ENCODE measurements at places on chromosomes 3 and 15.
A peak's percentile ranks its signal among the peaks of the same experiment; 100 is the strongest.

GRCh38 chr3:171284308-171285075 lies 175.7 kb downstream of the TNIK start:
- DNase-seq, result no peak

GRCh38 chr3:139320551-139321309 lies 23.1 kb upstream of the MRPS22 start:
- DNase-seq, result no peak

DNA sequence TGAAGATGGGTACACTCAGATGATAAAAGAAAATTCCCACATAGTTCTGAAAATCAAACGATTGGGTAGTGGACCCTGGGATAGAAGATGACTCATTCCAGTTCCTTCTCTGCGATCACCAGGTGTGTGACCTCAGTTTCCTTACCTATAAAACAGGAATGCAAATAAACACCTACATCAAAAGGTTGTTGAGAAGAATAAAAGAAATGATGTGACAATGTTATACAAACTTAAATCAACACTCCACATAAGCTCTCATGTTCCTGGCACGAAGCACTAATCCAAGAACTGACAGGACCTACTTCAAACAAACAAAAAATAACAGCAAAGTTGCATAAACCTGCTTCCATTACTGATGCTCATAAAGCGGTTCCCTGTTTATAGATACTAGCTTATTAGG lies 69.2 kb downstream of the RORA start:
- no peak for DNase-seq

- DNase-seq, result peak; percentile 86
Measured at GRCh38 chr3:177358977-177359592, 161.8 kb upstream of the TBL1XR1 start.

DNA sequence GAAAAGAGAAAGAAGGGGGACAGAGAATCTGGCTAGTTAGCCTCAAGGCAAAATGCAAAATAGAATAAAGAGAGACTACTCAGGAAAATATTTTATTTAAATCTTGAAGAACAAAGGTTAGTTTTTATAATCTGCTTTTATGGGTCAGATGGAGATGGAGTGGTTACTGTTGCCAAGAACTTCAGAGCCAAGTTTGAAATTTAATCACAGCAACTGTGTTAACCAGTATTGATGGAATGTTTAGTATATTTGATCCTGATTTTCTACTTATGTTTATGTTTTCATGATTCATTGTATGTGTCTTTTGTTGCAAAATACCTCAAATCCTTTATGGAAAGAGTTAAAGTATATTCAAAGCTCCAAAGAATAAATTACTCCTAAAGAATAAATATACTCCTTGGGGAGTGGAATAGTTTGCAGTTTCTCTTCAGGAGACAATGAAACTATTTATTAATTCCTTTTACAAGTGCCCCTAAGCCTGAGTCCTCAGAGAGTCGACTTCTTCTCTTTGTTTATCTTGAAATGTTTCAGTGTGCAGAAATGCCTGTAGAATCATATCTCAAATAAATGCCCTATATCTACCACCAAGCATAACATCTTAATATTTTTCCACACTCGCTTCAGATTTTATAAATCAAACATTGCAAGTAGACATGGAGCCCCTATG lies 60.9 kb upstream of the THSD4 start:
- no peak for DNase-seq

- DNase-seq, result no peak
Measured at GRCh38 chr3:109155828-109156227, 19.3 kb downstream of the C3orf85 start.

DNA sequence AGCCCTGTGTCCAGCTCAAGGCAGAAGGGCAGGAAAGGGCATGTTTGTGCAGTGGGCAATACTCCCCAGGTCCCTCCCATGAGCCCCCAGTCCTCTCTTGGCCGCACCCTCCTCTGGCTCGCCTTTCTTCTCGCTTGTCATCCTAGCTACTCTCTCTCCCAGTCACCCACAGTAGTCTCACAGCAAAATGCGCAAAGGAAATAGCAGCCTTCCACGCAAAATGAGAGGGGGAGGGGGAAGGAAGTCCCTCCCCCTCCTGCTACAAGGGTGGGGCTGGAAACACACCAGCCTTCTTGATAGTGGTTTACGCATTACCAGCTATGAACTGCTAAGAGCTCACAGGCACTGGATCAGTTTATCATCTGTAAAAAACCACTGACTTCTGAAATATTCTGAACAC lies 83.8 kb downstream of the GADL1 start:
- DNase-seq, result no peak

DNA sequence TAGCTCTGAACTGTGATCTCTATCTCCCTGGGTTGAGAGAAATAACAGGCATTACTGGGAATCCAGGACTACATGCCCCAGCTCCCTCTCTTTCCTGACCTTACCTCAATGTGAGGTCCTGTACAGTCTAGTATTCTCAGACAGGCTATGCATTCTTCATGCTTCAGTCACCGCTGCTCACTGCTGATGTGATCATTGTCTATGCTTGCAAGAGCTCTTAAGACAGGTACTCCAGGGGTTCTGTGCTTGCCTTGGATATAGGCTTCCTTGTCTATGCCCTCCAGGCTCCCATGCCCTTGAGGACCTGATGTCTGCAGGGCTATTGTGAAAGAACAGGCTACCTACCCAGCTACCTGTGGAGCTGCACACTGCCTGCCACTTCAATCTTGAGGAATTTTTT lies 183.6 kb downstream of the MBNL1 start:
- DNase-seq, result no peak

DNA sequence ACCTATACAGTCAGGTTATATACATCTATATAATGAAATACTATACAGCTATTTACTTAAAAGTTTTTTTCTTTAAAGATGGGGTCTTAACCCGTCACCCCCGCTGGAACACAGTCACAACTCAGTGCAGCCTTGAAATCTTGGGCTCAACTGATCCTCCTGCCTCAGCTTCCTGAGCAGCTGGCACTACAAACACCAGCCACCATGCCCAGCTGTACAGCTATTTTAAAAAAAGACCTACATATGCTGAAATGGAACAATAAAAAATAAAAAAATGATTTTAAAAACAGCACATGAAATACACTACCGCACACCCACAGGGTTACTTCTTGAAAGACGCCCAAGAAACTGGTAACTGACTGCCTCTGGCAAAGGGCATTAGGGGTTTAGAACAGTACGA lies 3.8 kb downstream of the NCBP2 start:
- DNase-seq, result no peak

DNA sequence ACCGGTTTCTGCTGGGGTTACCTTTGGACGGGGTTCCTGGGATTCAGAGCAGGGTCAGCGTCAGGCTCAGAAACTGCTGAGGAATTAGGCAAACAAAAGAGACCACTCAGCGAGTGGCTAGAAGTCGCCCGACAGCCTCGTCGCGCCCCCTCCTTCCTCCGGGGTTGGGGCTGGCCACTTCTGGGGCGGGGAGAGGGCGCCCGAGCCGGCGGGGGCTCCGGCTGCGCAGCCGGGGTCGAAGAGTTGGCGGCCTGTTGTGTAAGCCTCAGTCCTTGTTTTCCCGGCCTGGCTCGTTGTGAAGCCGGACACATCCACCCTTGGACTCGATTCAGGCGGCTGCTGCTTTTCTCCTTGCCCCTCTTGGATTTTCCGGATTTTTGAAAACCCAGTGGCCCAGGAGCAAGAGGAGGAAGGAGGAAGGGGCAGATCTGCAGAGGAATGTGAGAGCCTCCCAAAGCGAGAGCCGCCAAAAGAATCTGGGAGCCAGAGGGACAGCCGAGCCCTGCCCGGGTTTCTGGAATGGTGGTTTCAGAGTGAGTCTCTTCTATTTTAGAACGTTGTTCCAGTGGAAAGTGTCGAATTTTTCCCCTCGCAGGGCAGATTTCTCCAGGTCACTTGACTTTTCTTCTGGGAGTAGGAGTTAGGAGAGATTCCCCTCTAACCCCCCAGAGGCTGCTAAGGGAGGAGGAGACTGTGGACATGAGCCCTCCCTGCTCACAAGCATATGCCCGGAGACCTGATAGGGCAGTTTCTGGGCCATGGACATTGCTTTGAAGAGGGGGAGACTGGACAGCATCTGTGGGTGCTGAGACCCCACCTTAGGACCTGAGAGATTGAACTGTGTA lies 666 bp downstream of the SNX33 start:
- DNase-seq, result no peak

DNA sequence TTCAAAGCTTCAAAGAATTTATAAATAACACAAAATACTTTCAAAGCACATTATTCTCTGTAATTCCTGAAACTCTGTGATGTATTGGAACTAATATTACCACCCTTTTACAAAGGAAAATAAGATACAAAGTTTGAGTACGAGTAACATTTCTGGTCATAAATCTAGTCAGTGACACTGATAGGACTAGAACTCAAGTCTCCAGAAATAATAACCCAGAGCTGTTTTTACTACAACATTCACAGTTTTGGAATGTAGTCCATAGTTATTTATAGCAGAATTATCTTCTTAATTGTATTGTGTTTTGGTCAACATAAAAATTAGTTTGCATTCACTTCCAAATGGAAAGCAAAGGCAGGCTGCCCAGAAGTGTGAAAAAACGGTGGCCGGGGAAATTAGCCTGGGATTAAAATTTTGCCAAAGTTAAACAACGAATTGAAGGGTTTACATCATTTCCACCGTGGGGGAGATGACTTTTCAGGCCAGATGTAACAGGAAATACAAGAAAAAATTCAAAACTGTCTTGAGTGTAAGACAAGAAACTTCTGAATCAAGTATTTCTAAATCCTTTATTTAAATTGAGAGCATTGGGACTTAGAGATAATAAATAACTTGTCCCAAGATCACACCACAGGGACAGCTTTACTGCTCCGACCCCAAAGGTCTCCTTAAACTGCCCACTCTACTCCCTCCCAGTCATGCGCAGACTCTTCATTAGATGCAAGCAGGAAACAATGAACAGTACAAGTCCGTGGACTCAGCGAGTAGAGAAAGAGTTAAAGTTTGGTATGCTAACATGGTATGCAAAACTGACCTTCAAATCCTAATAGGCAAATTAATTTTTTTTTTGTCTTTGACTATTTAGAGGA lies 74.3 kb upstream of the VGLL4 start:
- DNase-seq, result peak; percentile 47

- DNase-seq, result no peak
Measured at GRCh38 chr15:29348336-29348914, 78.8 kb upstream of the NSMCE3 start.

DNA sequence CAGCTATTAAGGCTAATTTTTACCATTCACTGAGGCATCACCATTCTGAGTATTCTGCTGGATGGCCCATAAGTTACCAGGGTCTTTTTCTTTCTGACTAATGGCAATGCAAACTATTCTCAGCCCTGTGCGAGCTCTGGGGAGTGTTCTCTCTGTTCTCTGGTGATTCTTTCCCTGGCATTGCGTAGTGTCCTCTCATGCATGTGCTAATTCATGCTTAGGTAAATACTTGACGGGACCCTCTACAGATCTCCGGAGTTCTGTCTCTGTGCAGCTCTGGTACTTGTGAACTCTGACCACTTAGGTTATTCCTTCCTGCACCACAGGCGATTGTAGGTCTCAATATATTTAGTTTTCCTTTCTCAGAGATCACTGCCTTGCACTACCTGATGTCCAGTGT lies 34.8 kb downstream of the UBE2E1 start:
- DNase-seq, result no peak

GRCh38 chr15:89926158-89926557 lies 13.4 kb upstream of the ARPIN start:
- DNase-seq, result no peak

- DNase-seq, result no peak
Measured at GRCh38 chr3:107308716-107309115, 68.5 kb upstream of the CCDC54 start.

GRCh38 chr15:75620841-75621391 lies 4.6 kb downstream of the SNUPN start:
- DNase-seq, result no peak

DNA sequence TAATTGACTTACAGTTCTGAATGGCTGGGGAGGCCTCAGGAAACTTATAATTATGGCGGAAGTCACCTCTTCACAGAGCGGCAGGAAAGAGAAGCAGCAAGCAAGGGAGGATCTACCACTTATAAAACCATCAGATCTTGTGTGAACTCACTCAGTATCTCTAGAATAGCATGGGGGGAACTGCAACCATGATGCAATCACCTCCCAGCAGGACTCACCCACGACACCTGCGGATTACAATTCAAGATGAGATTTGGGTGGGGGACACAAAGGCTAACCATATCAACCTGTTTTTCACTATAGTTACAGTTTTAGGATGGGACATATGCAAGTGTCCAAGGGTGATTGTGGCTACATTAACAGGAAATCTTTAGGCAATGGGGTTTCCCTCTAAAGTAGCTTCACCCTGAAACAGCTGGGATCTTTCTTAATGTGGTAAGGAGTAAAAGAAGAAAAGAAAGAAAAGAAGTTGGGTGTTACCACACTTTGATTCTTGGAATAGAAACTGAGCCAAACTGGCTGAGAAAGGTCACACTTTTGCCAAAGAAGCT lies 453.8 kb downstream of the OTOL1 start:
- no peak for DNase-seq

GRCh38 chr15:57861815-57862586 lies 155.5 kb downstream of the POLR2M start:
- DNase-seq, result no peak

DNA sequence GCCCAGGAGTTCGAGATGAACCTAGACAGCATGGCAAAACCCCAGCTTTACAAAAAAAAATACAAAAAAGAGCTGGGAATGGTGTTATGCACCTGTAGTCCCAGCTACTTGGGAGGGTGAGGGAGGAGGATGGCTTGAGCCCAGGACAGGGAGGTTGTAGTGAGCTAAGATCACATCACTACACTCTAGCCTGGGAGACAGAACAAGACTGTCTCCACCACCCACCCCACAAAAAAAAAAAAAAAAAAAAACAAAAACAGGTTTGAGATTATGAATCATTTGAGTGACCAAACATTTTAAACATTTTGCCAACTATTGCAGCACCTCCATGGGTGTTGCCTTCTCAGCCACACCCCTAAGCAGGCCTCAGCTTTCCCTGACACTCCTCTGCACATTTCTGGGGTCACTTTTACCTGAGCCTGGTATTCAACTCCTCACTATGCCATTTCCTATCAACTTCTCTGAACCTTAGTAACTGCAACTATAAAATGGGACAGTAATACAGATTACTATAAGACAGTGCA lies 41.8 kb downstream of the IL5RA start:
- DNase-seq, result no peak

DNA sequence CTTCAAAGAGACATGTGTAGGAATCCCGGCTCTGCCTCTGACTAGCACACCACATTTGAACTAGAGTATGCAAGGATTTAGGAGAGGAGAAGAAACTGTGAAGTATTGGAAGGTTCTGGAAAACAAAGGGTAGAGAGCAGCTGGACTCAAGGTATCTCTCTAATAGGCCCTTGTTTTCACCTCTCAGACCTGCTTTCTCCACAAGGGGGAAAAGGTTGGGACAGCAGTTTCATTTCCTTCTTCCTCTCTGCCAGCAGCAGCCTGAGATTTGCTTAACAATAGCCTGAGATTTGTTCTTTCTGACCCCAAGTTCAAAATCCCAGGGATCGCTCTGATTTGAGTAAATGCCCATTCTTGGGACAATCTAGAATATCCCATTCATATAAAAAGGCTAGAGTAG lies 430.6 kb upstream of the MCTP2 start:
- DNase-seq, result no peak

- DNase-seq, result no peak
Measured at GRCh38 chr3:189488241-189488767, 142.9 kb upstream of the TP63 start.

GRCh38 chr3:77254967-77255831 lies 215.3 kb downstream of the ROBO2 start:
- peak; percentile 57 for DNase-seq

GRCh38 chr15:29299331-29299730 lies 29.7 kb upstream of the NSMCE3 start:
- no peak for DNase-seq

GRCh38 chr3:69671082-69671952 lies 67.9 kb upstream of the MITF start:
- peak; percentile 39 for DNase-seq

GRCh38 chr3:30535525-30535924 lies 70.9 kb upstream of the TGFBR2 start:
- DNase-seq, result no peak
